RPMI7951 (cell line): ENCODE measurements at places on chromosomes 5 and 9. TPM values are rescaled to one million over a fixed set of nuclear protein-coding genes. Genes with fewer than 3 reads are reported as not detected.

The TUSC1 gene
- 7.7 and 8.5 TPM in 2 replicates for total RNA-seq

The NRG2 gene
- total RNA-seq, result 1.7 and 1.9 TPM in 2 replicates

The WNT8A gene
- total RNA-seq, result not detected in 2 replicates

The ADCY2 gene
- under 0.01 TPM in 1 of 2 replicates, not detected in the other for total RNA-seq

The LRRC14B gene
- not detected in 2 replicates for total RNA-seq

The C5orf58 gene
- total RNA-seq, result 0.68 TPM in 1 of 2 replicates, not detected in the other

The PLAC8L1 gene
- not detected in 2 replicates for total RNA-seq

The PNPLA7 gene
- total RNA-seq, result not detected in 2 replicates

The IL7R gene
- total RNA-seq, result 1.6 and 2.0 TPM in 2 replicates

The JADE2 gene
- total RNA-seq, result 8.3 and 10.7 TPM in 2 replicates

The SELENOP gene
- total RNA-seq, result 0.48 and 0.49 TPM in 2 replicates

The CCDC183 gene
- not detected in 2 replicates for total RNA-seq

The RECK gene
- total RNA-seq, result 12.4 and 12.9 TPM in 2 replicates

The ANXA2R gene
- total RNA-seq, result 2.6 and 3.2 TPM in 2 replicates

The SPDL1 gene
- total RNA-seq, result 87.6 and 114 TPM in 2 replicates
